Effector memory CD4-positive, alpha-beta T cell (primary cell): ENCODE measurements at places on chromosomes 6 and 20.

- no peaks in the 10 kb centered on the region for H3K27me3 ChIP-seq
- H3K27ac ChIP-seq = no peak overlapping the region
These were observed 30.6 kb downstream of the SNAP25 start for GRCh38 chr20:10249048-10249770.

GRCh38 chr20:48049641-48050040, 264.4 kb upstream of the SULF2 start:
- H3K4me1 ChIP-seq = no peaks in the 10 kb centered on the region
- no peaks in the 10 kb centered on the region for H3K27me3 ChIP-seq
- DNase-seq = no peak
- H3K36me3 ChIP-seq = no peaks in the 10 kb centered on the region
- no peak overlapping the region for H3K4me3 ChIP-seq
- no peak overlapping the region for H3K27ac ChIP-seq

- no peaks in the 10 kb centered on the region for H3K36me3 ChIP-seq
- DNase-seq = no peak
- no peak overlapping the region for H3K4me3 ChIP-seq
- no peaks in the 10 kb centered on the region for H3K4me1 ChIP-seq
- peaks cover 61% of the 10 kb centered on the region for H3K27me3 ChIP-seq
- no peak overlapping the region for H3K27ac ChIP-seq
These were observed 32.1 kb downstream of the PRSS16 start for GRCh38 chr6:27279513-27280063.

- no peak overlapping the region for H3K4me3 ChIP-seq
- DNase-seq = no peak
- H3K4me1 ChIP-seq = peaks cover 30% of the 10 kb centered on the region
- no peaks in the 10 kb centered on the region for H3K27me3 ChIP-seq
These were observed 221.7 kb upstream of the TAB2 start for GRCh38 chr6:149095842-149096241.

DNA sequence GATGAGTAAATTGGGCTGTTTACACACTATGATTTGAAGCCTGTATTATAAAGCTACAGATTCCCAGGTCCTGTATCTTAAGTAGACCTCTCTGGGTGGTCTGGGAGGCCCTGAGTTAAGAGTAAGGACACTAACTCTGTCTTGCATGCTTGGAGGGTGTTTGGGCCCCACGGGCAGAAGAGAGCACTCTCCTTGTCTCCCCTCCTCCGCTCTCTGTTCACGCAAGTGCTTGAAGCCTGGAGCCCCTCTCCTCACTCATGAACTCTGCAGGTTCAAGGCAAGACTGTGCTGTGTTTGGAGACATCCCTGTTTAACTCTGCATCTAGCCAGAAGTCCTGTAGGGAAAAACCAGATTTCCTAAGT, 154.0 kb downstream of the ZDHHC14 start:
- H3K27ac ChIP-seq = no peak overlapping the region
- H3K36me3 ChIP-seq = no peaks in the 10 kb centered on the region
- no peaks in the 10 kb centered on the region for H3K27me3 ChIP-seq
- peaks cover 8% of the 10 kb centered on the region for H3K4me1 ChIP-seq
- H3K4me3 ChIP-seq = no peak overlapping the region

DNA sequence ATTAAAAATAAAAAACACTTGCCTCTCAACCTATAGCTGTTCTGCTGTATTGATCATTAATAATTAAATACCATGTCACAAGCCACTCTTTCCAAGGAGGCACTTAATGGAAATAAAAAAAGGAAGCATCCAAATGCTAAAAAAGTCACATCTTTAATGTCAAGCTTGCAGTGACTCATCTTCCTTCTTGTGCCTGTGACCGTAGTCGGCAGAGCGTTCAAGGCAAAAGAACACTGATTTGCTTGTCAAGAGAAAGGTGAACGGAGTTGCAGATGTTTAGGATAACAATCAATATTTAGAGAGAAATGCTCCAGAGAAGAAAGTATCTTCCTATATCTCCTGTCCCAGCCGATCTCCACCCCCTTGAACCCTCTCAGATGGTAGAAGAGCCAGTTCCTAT, 341.0 kb upstream of the OPRM1 start:
- H3K36me3 ChIP-seq = no peaks in the 10 kb centered on the region
- H3K27ac ChIP-seq = no peak overlapping the region
- H3K4me1 ChIP-seq = no peaks in the 10 kb centered on the region

GRCh38 chr6:155443168-155443567, 12.5 kb downstream of the NOX3 start:
- no peak overlapping the region for H3K27ac ChIP-seq
- H3K4me1 ChIP-seq = no peaks in the 10 kb centered on the region
- no peaks in the 10 kb centered on the region for H3K27me3 ChIP-seq
- H3K4me3 ChIP-seq = no peak overlapping the region
- H3K36me3 ChIP-seq = no peaks in the 10 kb centered on the region

DNA sequence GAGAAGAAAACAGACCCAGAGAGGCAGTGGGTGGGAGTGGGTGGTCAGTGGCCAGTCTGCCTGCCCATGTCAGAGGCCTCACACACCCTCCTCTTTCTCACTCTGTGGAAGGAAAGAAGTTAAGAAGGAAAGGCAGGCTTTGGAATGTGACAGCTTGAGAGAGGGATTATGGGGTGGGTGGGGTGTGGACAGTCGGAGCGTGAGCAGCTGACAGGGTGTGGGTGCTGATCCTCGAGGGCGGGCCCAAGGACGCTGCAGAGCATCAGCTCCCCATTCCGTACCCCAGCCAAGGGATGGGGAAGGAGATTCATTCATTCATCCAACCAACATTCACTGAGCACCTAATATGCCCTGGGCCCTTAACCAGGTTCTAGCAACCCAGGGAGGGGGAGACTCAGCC, 4.8 kb downstream of the TGM6 start:
- H3K27me3 ChIP-seq = no peaks in the 10 kb centered on the region
- no peak overlapping the region for H3K27ac ChIP-seq
- no peaks in the 10 kb centered on the region for H3K4me1 ChIP-seq
- H3K4me3 ChIP-seq = no peak overlapping the region
- DNase-seq = no peak

- no peak for DNase-seq
- no peak overlapping the region for H3K4me3 ChIP-seq
- no peaks in the 10 kb centered on the region for H3K4me1 ChIP-seq
- H3K27ac ChIP-seq = no peak overlapping the region
- peaks cover 7% of the 10 kb centered on the region for H3K36me3 ChIP-seq
These were observed 51.4 kb downstream of the TASP1 start for GRCh38 chr20:13587370-13587769.

GRCh38 chr20:62420846-62421715, 6.3 kb downstream of the RBBP8NL start:
- H3K4me3 ChIP-seq = no peak overlapping the region
- no peaks in the 10 kb centered on the region for H3K4me1 ChIP-seq
- no peak for DNase-seq
- no peak overlapping the region for H3K27ac ChIP-seq

GRCh38 chr6:141726248-141726647, 406.5 kb upstream of the GJE1 start:
- H3K27ac ChIP-seq = no peak overlapping the region
- DNase-seq = no peak
- no peak overlapping the region for H3K4me3 ChIP-seq
- H3K27me3 ChIP-seq = no peaks in the 10 kb centered on the region
- no peaks in the 10 kb centered on the region for H3K36me3 ChIP-seq

- peaks cover under 1% of the 10 kb centered on the region for H3K4me1 ChIP-seq
- H3K36me3 ChIP-seq = no peaks in the 10 kb centered on the region
- no peak overlapping the region for H3K4me3 ChIP-seq
These were observed 5.9 kb downstream of the TUBB2B start for GRCh38 chr6:3221578-3221977.

DNA sequence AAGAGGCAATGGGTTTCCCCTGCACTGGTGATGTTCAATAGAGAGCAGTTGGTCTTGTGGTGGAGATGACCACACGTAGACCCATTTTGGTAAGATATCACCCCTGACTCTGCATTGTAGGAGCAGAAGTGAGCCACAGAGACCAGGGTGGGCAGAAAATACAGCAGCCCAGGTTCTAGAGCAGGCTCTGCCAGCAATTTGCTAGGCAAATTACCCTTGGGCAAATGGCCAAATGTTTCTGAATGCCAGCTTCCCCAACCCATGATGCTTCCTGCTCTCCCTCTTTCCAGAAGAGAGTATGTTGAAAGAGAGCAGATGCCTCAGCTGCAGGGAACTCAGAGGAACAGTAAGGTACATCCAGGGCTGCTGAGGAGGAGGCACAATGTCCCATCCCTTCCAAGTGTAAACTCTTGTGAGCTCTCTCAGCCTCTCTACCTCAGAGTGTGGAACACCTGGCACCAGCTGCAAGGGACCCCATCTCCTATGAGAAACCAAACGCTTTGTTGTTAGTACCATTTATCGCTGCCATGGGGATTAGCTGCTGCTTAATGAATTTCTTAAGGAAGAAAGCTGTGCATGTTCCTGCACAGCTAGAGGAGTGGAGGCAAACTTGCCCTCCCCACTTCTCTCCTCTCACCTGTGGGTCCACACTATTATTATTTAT, 317.5 kb upstream of the MOCS1 start:
- no peak for DNase-seq
- no peaks in the 10 kb centered on the region for H3K36me3 ChIP-seq
- no peak overlapping the region for H3K4me3 ChIP-seq
- no peak overlapping the region for H3K27ac ChIP-seq
- H3K4me1 ChIP-seq = no peaks in the 10 kb centered on the region
- H3K27me3 ChIP-seq = no peaks in the 10 kb centered on the region

- DNase-seq = no peak
- peak overlapping the region; percentile 7 for H3K4me3 ChIP-seq
- peaks cover 60% of the 10 kb centered on the region for H3K4me1 ChIP-seq
- peaks cover 21% of the 10 kb centered on the region for H3K36me3 ChIP-seq
These were observed 4.7 kb downstream of the RNASET2 start for GRCh38 chr6:166951670-166952060.

DNA sequence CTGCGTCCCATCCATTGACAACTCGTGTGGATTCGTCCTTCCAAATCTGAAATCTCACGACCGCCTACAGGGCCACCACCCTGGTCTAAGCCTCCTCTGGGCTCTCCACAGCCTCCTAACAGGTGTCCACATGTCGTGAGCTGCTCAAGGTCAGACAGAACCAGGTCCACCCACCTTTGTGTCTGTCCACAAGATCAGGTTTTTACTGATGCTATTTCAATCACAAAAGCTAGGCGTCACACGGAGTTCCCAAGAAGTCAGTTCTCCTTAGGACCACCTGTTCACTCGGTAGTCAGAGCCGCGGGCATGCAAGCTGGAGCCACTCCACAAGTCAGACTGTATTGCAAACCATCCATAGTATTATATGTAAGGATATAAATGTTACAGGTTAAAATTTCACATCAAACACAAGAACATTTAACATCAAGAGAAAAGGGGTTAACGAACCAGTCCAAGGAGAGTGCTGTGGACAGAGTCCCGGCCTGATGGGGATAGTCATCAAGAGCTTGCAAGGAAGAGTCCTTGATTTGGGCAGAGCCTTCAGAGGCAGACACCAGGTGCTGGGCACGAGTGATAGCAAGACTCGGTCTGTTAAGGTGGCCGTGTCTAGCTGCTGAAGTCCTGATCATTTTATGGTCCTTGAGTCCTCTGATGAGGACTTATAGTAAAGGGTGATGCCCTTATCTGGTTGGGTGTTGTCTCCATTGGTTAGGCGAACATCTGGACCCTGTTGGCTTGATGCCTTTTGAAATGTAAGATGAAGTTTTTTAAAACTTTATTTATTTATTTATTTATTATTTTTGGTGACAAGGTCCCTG, 731 bp upstream of the DNPH1 start:
- H3K4me1 ChIP-seq = peaks cover 20% of the 10 kb centered on the region
- DNase-seq = no peak
- H3K27me3 ChIP-seq = no peaks in the 10 kb centered on the region
- H3K27ac ChIP-seq = peak overlapping the region; percentile 76

DNA sequence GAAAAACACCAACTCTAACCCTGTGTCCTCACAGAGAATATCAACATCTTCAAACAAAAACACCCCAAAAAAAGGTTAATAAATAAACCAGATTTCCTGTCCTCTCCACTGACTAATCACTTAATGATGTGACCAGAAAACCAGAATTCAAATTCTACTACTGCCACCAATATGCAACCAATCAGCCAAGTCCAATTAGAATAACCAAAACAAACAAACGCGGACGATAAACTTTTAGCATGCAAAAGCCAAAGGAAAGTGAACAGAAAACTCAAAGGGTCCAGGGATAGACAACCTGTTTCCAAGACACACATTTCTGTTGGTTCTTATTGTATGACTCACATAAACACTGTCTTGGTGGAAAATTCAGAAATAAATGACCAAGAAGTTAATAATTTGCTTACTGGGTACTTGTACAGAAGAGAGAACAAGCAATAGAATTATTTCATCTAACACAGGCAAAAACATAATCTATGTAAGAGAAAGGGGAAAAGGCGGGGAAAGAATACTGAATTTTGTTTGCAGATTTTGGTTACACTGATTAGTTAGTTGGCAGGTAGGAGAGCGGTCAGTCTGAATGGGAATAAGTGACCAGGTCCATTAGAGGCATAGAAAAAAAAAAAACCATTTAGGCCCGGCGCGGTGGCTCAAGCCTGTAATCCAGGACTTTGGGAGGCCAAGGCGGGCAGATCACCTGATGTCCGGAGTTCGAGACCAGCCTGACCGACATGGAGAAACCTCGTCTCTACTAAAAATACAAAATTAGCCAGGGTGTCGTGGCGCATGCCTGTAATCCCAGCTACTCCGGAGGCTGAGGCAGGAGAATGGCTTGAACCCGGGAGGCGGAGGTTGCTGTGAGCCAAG, 34.1 kb downstream of the HFE start:
- DNase-seq = no peak
- no peaks in the 10 kb centered on the region for H3K27me3 ChIP-seq
- no peak overlapping the region for H3K27ac ChIP-seq
- H3K36me3 ChIP-seq = no peaks in the 10 kb centered on the region
- H3K4me3 ChIP-seq = no peak overlapping the region
- H3K4me1 ChIP-seq = peaks cover 10% of the 10 kb centered on the region

- H3K4me1 ChIP-seq = peaks cover 3% of the 10 kb centered on the region
- H3K27me3 ChIP-seq = peaks cover 12% of the 10 kb centered on the region
- no peaks in the 10 kb centered on the region for H3K36me3 ChIP-seq
- DNase-seq = peak; percentile 63
- H3K4me3 ChIP-seq = no peak overlapping the region
These were observed 558 bp downstream of the XKR7 start for GRCh38 chr20:31968291-31969126.

GRCh38 chr6:143822584-143823024, 20.5 kb upstream of the LTV1 start:
- no peak overlapping the region for H3K27ac ChIP-seq
- no peak overlapping the region for H3K4me3 ChIP-seq
- H3K36me3 ChIP-seq = peaks cover 4% of the 10 kb centered on the region
- no peak for DNase-seq
- H3K4me1 ChIP-seq = no peaks in the 10 kb centered on the region
- no peaks in the 10 kb centered on the region for H3K27me3 ChIP-seq

- no peak overlapping the region for H3K4me3 ChIP-seq
- DNase-seq = no peak
- no peaks in the 10 kb centered on the region for H3K4me1 ChIP-seq
- H3K36me3 ChIP-seq = no peaks in the 10 kb centered on the region
- H3K27me3 ChIP-seq = no peaks in the 10 kb centered on the region
- no peak overlapping the region for H3K27ac ChIP-seq
These were observed 968.4 kb upstream of the SLC35B3 start for GRCh38 chr6:9403736-9404135.
